Activated T-cell treated with anti-CD3 and anti-CD28 coated beads, Interleukin-2, amount 50 U/mL, for 72 hours (primary cell): ENCODE measurements at places on chromosomes 7 and 10. TPM values are rescaled to one million over a fixed set of nuclear protein-coding genes. Genes with fewer than 3 reads are reported as not detected.
A peak's percentile ranks its signal among the peaks of the same experiment; 100 is the strongest.

ZNF804B gene
- not detected for total RNA-seq

OR2A1 gene
- not detected for total RNA-seq

UPK3BL2 gene
- total RNA-seq, result 37.9 TPM

GRCh38 chr10:70558295-70558694 lies 44.2 kb downstream of the PRF1 start:
- no peak for DNase-seq
- H3K36me3 ChIP-seq, result no peaks in the 10 kb centered on the region
- peak overlapping the region; percentile 64 for H3K4me3 ChIP-seq
- no peak overlapping the region for H3K27ac ChIP-seq

DNA sequence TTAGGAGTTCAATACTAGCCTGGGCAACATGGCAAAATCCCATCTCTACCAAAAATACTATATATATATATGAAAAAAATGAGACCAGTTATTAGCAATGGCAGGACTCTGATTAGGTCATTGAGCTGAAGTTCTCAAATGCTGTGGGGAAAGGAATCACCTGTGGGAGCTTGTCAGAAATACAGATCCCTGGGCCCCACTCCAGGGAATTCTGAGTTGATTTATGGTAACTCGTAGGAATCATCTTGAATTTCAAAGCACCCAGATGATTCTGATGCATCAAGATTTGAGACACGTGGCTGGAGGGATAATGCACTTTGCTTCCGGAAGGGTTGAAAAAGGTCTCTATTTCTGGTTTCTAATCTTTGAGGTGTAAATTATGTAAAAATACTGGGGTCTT lies 1.0 kb upstream of the ANKRD1 start:
- H3K36me3 ChIP-seq, result no peaks in the 10 kb centered on the region
- H3K27ac ChIP-seq, result no peak overlapping the region

GRCh38 chr7:120070201-120070600 lies 202.8 kb upstream of the KCND2 start:
- no peak for DNase-seq
- H3K4me1 ChIP-seq, result no peaks in the 10 kb centered on the region
- no peak overlapping the region for H3K4me3 ChIP-seq
- no peaks in the 10 kb centered on the region for H3K36me3 ChIP-seq
- H3K27me3 ChIP-seq, result no peaks in the 10 kb centered on the region
- H3K27ac ChIP-seq, result no peak overlapping the region

DNA sequence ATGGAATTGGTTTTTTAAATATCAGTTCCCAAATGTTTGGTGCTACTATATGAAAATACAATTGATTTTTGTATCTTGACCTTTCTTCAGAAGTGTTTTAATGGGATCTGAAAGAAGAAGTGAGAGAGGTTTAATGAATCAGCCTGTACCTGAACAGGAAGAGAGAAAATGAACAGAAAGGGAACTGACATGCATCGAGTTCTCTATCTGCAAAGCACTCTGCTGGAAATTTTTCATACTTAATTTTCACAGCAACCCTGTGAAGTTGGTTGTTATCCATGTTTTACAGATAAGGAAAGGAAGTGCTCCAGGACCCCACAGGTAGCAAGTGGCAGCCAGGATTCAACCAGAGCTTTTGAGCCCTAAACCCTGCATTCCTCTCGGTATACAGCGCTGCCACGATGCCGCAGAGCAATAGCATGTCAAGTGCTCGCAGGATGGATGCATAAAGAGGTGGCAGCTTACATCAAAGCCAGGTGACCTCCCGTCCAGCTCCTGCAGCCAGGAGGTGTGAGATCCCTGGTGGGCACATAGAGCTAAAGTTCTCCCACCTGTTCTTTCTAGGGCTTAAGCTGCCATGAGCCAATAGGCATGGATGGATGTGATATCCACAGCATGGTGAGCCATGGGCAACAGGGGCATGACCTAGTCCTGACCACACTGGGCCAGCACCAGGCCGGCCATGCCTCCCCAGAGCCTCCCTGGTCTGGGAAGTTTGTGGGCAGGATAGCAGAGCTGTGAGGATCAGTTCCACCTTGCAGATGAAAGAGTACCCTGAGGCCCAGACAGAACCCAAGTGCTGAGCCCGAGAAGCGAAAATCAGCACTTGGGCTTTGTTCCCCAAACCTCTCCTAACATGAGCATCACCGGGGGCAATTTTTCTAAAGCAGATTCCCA lies 57.2 kb downstream of the CALML3 start:
- H3K36me3 ChIP-seq, result no peaks in the 10 kb centered on the region
- DNase-seq, result no peak
- no peaks in the 10 kb centered on the region for H3K4me1 ChIP-seq
- H3K4me3 ChIP-seq, result no peak overlapping the region

GRCh38 chr7:155951554-155952158 lies 139.4 kb upstream of the SHH start:
- no peak overlapping the region for H3K27ac ChIP-seq
- no peak for DNase-seq
- no peaks in the 10 kb centered on the region for H3K36me3 ChIP-seq
- H3K27me3 ChIP-seq, result peaks cover 11% of the 10 kb centered on the region

DNA sequence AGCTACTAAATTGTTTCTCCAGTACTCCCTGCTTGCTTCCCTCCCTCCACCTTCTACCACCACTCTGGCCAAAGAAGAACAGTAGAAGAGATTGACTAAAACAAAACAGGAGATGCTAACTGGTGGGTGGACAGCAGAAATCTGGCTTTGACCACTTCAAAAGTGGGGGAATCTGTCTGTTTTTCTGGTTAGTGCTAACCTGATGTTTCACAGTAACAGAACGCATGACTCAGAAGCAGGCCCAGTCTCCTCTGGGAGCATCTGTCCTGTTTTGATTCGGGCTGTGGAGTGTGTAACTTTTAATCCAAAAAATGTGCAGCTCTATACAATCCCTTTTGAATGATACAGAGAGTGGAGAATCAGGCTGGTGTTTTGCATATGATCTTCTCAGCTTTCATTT lies 32.7 kb upstream of the ZNF438 start:
- H3K36me3 ChIP-seq, result no peaks in the 10 kb centered on the region
- no peak for DNase-seq
- H3K27me3 ChIP-seq, result peaks cover 16% of the 10 kb centered on the region
- H3K4me1 ChIP-seq, result no peaks in the 10 kb centered on the region
- no peak overlapping the region for H3K4me3 ChIP-seq
- no peak overlapping the region for H3K27ac ChIP-seq

GRCh38 chr10:82814635-82815034 lies 939.6 kb downstream of the NRG3 start:
- H3K4me1 ChIP-seq, result no peaks in the 10 kb centered on the region
- no peak for DNase-seq
- no peak overlapping the region for H3K4me3 ChIP-seq
- H3K27me3 ChIP-seq, result no peaks in the 10 kb centered on the region
- no peaks in the 10 kb centered on the region for H3K36me3 ChIP-seq
- H3K27ac ChIP-seq, result no peak overlapping the region
